ENCODE measurements at places on chromosomes 1 and 21.

GRCh38 chr1:113452921-113453770 is 62.8 kb downstream of the MAGI3 start:
- no peak for DNase-seq

GRCh38 chr1:178886551-178886950 is 15.7 kb upstream of the ANGPTL1 start:
- DNase-seq, result no peak

GRCh38 chr1:84365225-84366221 is 32.8 kb upstream of the DNASE2B start:
- DNase-seq, result peak; percentile 13

- DNase-seq, result no peak
These were observed 5.5 kb upstream of the PPIE start for GRCh38 chr1:39733161-39733560.

GRCh38 chr1:25675729-25676476 is 59.3 kb downstream of the MAN1C1 start:
- peak; percentile 56 for DNase-seq

GRCh38 chr1:180424848-180425457 is 77.4 kb downstream of the ACBD6 start:
- DNase-seq, result no peak

- DNase-seq, result no peak
These were observed 12.8 kb downstream of the APP start for GRCh38 chr21:26157801-26158200.

DNA sequence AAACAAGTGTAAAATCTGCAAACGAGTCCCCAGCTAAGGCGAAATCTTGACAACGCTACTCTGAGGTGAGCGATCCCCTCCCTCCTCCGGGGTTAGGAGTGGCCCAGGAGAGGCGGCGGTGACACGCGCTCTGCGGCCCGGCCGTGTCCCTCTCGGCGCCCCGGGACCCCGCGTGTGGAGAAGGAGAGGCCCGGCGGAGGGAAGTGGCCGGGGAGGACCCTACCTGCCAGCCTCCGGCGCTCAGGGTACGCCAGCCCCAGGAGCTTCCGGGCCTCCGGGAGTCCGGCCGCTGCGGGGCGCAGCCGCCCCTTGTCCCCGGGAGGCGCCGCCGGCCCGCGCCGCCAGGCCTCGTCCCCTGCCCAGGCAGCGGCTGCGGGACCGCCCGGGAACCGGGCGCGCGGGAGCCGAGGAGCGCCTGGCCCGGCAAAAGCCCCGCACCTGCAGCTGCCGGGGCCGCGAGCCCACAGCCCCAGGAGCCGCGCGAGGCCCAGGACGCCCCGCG is 543 bp downstream of the ABCB10 start:
- DNase-seq, result peak; percentile 1

DNA sequence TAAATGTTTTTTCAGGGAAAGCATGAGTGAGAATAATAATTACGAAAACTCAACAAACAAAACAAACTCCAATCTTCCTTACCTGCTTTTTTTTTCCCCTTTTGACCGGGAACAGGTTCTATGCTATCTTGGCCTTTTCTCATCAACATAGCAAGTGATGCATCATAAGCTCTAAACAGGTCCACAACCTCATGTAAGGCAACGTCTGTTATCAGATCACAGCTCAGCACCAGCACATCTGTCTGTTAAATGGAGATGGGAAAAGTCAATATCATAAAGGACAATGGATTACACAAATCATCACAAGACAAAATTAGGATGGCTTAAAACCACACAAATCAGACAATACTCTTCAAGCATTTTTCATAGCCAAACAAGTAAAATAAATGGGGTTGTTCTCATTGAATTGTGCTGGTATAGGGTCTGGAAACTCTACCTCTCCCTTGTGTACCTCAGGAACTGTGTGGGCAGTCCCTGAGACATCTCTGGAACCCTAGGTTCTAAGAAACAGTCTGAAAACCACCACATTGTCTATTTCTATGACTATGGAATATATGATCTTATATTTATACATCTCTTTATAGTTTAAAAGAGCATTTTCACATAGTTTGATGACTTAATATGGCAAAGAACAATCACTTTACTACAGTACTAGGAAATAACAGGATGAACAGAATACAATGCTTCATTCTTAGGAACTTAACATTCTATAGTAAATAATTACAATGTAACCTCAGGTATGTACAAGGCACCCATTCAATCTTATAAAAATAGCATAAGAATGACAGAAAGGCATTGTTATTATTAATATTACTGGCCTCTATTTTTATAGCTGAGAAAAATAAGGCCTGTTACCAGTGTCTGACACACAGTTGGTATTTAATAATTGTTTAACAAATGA is 44.7 kb downstream of the EIF2B3 start:
- no peak for DNase-seq

- DNase-seq, result no peak
These were observed 4.8 kb upstream of the CAMSAP2 start for GRCh38 chr1:200733907-200734306.

DNA sequence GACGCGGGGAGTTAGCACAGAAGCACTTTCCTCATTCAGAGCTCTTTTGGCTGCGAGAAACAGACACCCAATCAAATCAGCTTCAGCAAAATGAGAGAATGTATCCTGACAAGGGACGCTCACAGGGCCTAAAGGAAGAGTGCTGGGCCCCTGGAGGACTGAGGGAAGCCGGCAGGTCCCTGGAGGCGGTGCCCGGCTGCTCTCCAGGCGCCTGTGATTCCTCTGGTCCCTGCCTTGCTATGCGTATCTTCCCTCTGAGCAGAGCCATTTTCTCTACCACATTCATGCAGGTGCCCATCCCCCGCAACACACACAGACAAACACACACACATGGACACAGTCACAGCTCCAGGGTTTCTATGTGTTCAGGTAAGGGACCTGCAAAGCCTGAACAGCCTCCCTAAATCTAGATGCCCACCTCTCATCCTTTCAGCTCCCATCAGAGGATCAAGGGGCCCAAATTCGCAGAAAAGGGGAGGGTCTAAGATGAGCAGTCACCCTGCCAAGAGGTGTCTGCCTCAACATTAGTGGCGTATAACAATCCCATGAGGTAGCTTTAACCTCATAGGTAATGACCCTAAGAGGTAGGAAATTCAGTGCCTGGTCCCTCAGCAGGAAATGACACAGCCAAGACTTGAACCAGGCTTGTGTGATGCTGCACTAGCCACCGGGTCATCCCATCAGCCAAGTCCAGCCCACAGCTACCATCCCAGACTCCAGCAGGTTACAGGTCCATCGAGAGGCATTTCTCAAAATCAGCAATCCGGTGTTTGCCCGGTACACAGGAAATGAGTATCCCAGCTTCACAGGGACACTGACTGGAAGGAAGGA is 29.0 kb downstream of the PTAFR start:
- DNase-seq, result no peak

DNA sequence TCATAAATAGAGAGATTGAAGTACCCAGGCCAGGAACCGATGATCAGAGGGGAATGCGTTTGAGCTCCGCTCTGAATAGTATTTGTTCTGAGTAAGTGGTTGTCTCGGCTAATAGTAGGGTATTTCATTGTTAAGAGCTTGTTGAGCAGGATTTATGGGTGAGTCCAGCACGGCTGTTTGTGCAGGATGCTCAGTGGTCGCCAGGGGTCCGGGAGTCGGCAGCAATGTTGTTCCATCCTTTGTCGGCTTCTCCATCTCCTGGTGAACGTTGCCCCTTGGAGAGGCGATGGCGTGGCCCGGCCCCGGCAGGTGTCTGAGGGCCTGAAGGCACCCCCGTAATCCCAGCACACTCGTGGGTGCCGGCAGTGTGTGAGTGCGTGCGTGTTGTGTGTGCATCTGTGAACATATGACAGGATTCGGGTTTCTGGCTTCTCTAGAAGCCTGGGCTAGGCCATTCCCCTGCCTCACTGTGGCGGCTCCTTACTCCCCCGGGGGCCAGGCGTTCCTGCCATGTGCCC is 160.8 kb upstream of the ARHGEF16 start:
- DNase-seq, result no peak

- DNase-seq, result no peak
These were observed 14.7 kb upstream of the CD53 start for GRCh38 chr1:110857964-110858948.

GRCh38 chr1:218558271-218558810 is 213.2 kb downstream of the TGFB2 start:
- no peak for DNase-seq

GRCh38 chr1:42419126-42419821 is 36.5 kb downstream of the ZMYND12 start:
- DNase-seq, result no peak

GRCh38 chr1:228210712-228211530 is 3.1 kb downstream of the OBSCN start:
- DNase-seq, result no peak

- DNase-seq, result no peak
These were observed 12.2 kb upstream of the NEK2 start for GRCh38 chr1:211687462-211688215.

GRCh38 chr1:59831529-59831928 is 16.8 kb downstream of the HOOK1 start:
- no peak for DNase-seq

GRCh38 chr1:156336242-156336641 is 1.9 kb downstream of the CCT3 start:
- no peak for DNase-seq

- DNase-seq, result no peak
These were observed 992 bp upstream of the SSX2IP start for GRCh38 chr1:84691122-84691783.

DNA sequence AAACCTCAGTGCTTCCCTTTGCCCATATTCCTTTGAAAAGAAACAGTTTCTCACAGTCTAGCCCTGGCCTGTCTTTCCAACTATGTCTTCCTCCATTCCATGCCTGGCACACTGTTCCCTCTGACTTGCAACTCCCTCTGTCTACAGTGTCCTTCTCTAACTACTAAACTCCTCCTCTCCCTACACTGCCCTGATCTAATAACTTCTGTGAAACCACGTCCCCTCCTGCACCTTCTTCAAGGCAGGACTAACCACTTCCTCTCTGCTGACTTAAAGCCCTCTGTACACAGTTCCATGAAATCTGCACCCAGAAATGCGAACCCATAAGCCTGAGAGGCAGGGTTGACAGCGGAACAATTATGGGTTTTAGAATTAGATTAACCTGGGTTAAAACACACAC is 62.2 kb upstream of the ATP1B1 start:
- DNase-seq, result no peak
